Esophagus mucosa (tissue), 1 donor: ENCODE measurements at places on chromosomes 5 and 9. TPM values are rescaled to one million over a fixed set of nuclear protein-coding genes. Genes with fewer than 3 reads are reported as not detected.

Gene PCDHGA6
- 1.2 TPM for total RNA-seq

Gene KCNMB1
- total RNA-seq = 0.64 TPM

Gene EGFLAM
- total RNA-seq = 0.68 TPM

Gene PCDHA3
- total RNA-seq = not detected

Gene CFAP157
- not detected for total RNA-seq

Gene GABRB2
- not detected for total RNA-seq

Gene LCP2
- total RNA-seq = 3.0 TPM

Gene PCDHA6
- not detected for total RNA-seq

GRCh38 chr5:167671176-167671575 lies 620.3 kb upstream of the WWC1 start:
- no peak for ATAC-seq

DNA sequence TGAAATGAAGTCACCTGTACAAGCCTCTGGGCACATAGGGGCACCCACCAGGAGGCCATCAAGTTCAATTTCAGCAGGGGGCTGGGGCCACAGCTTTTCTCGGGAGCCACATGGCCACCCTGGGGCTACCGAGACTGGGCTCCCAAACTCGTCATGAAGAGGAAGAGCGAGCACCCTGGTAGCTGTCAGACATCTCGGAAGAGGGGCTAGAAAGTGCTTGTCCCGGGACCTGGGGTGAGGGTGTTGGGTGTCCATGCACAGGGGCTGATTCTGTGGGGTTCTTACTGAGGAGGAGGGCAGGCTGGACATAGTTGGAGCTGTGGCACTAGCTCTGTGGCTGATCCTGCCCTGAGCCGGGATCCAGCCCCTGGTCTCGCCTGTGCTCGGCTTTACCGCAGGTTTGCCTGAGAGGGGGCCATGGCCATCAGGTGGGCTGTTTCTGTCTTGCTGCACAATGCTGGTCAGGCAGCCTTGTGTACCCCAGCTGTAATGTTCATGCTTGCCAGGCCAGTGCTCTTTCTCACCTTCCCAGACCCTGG lies 70.3 kb downstream of the PHF2 start:
- no peak for ATAC-seq

DNA sequence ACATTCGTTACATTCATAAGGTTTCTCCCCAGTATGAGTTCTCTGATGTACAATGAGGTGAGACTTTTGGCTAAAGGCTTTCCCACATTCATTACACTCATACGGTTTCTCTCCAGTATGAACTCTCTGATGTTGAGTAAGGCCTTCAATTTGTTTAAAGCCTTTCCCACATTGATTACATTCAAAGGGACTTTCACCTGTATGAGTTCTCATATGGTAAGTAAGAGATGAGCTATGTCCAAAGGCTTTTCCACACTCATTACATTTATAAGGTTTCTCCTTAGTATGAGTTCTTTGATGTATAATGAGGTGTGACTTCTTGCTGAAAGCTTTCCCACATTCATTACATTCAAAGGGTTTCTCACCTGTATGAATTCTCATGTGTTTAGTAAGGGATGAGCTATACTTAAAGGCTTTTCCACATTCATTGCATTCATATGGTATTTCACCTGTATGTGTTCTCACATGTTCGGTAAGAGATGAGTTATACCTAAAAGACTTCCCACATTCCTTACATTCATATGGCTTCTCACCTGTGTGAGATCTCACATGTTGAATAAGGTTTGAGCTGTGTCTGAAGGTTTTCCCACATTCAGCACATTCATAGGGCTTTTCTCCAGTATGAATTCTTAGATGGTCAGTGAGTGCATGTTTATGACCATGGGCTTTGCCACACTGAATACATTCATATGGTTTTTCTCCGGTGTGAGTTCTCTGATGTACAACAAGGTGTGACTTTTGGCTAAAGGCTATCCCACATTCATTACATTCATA lies 13.5 kb downstream of the ZFP37 start:
- no peak for ATAC-seq

DNA sequence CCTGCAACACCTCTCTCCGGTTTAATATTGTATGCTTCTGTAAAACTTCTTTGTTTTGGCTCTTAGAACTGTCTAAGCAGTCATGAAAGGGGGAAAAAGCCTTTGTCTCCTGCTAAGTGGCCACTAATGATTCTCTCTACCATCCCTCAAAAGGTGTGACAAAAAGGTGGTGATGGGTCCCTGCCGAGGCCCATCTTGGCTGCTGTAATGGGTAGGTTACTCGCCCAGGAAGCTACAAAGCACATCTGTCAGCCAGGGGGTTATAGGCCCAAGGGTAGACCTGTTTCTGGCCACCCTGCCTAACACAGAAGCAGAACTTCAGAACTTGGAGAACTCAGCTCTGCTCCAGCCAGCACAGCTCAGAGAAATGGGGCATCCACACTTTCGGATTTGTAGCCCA lies 1.6 kb downstream of the FAM219A start:
- ATAC-seq = no peak

DNA sequence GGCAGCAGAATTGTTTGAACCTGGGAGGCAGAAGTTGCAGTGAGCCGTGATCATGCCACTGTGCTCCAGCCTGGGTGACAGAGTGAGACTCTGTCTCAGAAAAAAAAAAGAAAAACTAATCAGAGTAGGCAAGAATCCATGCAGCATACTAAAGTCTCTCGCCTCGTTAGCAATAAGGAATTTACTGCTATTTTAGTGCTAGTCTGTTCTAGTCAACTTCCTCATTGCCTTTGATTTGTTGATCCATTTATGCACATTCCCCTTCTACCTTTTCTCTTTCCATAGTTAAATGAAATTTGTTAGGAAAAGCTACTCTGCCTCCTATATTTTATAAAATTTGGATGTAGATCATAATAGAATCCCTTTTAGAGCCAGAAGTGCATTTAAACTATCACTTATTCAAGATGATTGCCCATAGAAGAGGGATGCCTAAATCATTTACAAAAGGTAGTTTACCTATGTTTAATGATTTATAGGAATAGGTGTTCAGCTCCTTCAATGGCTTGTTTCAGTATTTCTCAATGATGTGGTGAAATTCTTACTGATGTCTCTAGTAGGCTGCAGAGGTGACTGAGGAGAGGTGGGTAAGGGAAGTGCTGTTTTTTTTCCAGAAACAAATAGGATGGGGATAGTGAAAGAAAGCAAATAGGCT lies 1.9 kb downstream of the LRRC19 start:
- ATAC-seq = no peak

DNA sequence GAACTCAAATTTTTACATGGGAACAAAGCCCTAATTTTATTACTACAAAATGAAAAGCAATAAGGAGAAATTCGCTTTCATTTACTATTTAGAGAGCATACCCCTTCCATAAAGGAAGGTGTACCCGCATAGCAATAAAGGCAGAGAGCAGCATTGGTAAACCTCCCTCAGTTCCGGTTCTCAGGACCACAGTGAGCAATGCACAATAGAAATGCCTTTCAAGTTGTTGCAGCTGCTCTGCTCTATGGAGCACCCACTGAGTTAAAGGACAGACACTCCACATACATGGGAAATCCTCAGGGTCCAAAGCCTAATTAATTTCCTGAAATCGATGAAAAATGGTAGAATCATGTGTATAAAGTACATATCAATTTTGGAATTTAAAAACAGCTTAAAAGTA lies 89.9 kb upstream of the MPDZ start:
- ATAC-seq = no peak

- ATAC-seq = peak; percentile 12
These were observed 1.9 kb downstream of the SSNA1 start for GRCh38 chr9:137190315-137190856.

- ATAC-seq = no peak
These were observed 1.9 kb upstream of the KCNIP1 start for GRCh38 chr5:170501931-170502330.

DNA sequence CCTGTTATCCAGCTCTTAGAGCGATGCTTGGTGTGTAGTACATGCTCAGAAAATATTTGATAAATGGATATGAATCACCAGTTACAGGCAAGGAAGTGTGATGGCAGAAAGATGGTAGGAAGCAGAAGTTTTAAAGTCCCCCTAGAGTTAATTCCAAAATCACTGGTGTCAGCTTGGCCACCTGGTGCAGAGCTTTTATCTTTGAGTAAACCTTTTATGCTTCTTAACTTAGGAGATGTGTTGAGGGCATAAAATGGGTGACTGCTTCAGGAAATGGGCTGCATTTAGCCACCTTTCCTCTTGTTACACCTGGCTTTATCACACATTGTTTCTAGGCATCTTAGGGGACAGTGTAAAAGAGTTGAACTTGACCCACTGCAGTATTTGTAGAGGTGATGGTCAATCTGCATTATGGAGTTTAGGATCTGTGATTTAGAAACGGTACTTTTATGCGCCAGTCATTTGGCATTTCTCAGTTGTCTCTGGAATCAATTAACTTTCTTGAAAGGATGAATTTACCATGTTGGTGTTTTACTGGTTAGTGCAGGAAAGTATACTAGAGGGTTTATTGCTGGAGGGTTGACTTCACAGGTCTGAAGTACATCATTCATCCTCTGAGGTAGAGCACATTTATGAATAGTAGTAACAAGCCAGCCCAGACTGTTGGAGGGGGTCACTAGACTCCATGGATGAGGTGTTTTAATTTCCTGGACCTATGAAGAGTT lies 7.5 kb upstream of the FAM120AOS start:
- ATAC-seq = no peak

DNA sequence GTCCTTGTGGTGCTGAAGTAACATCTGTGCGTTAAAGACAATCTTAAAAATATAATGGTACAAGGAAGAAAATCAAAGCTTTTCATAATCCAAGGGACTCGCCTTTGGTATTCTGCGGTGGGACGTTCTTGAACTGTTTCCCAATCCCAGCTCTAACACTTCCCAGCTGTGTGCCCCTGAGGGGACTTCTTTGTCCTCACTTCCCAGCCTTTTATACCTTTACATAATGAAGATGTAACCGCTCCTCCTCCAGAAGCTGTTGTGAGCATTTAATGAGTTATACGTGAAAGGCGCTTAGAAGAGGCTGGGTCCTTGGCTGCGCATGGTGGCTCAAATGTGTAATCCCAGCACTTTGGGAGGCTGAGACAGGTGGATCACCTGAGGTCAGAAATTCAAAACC lies 16.9 kb downstream of the STK10 start:
- no peak for ATAC-seq

DNA sequence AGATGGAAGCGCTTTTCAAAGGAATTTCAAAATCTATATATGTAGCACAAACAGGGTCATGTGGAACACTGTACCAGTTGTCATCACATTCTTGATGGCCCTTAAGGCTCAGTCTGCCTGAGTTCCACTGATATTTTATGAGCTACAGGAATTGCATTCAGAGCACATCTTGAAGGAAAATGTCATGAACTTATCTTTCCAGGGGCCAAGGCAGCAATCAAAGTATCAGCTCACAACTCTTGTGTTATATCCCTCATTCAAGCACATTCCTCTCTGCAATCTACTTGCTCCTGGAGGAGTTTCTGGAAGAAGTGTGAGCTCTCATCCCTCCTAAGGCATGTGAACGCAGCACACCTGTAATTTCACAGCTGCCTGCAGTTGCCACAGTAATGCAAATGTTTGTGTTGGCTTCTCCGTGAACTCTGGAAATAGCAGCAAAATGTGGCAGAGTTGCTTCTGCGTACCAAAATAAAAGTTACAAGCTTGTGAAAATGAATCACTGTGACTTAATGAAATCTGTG lies 89.7 kb upstream of the EQTN start:
- ATAC-seq = no peak

GRCh38 chr5:14665949-14666348 lies 1.4 kb downstream of the OTULIN start:
- peak; percentile 55 for ATAC-seq

GRCh38 chr9:111527347-111527746 lies 2.4 kb downstream of the ZNF483 start:
- ATAC-seq = no peak

DNA sequence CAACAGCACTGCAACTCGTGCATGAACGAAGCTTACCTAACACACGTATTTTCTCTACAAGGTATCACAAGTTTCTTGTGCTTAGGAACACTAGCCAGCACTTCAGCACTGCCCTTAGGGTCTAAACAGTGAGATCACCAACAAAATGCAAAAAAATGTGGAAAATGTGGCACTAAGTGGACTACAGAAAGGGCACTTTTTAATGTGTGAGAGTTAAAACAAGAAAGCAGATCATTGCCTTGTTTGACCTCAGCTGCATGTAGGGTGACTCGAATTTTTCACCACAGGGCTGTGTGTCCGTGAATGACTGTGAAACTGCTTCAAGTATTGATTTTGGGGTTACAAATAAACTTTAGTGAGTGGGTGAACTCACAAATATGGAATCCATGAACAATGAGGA lies 90.5 kb downstream of the MARCHF3 start:
- no peak for ATAC-seq

DNA sequence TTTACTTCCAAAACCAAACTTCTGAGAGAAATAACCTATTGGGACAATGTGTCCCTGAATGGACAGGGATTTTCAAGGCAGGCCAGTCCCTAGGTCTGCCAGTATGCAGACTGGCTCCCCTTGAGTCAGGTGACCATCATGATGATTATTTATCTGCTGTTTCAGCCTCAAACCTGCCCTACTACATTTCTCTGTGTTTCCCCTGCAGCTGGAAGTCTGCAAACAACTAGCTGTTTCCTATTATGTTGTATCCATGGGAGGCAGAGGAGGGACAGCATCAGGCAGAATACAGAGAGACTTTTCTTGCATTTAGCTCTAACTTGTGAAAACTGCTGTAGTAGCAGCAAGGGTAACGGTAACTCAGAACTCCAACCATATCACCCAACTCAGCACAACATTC lies 36.2 kb upstream of the IFNK start:
- no peak for ATAC-seq

DNA sequence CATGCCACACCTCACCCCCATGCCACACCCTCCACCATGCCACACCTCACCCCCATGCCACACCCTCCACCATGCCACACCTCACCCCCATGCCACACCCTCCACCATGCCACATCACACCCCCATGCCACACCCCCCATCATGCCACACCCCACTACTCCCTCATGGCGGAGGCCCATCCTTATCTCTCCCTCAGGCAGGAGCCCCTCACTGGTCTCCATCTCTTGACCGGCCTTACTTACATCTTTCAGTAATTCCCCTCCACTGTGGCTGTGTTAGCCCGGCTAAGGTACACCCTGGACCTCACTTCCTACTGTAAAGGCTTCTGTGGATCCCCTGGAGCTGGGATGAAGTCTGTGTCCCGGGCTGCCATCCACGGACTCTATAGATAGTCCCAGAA lies 102.0 kb downstream of the OLFM1 start:
- no peak for ATAC-seq
